Uterus (tissue), 4 donors: ENCODE measurements at places on chromosomes 6 and 20. TPM values are rescaled to one million over a fixed set of nuclear protein-coding genes. Genes with fewer than 3 reads are reported as not detected.

DNA sequence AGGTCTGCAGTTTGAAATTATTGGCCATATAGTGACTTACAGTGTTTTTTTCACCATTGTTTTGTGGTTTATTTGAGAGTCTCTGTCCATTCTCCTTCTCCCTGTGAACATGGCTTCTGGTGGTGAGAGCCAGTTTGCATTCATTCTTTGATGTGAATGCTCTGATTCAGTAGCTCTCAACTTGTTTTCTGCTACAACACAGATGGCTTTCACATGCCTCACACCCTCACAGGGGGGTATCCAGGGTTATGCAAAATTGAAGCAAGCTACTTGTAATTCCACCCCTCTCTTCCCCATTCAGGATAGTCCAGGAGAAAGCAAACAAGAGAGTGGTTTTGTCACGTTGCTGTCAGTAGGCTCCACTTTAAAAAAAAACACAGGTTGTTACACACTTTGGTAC lies 55.6 kb downstream of the SLX4IP start:
- H3K27ac ChIP-seq = no peak overlapping the region
- H3K4me1 ChIP-seq = no peaks in the 10 kb centered on the region

PFDN4 gene
- total RNA-seq = 157 TPM

DNA sequence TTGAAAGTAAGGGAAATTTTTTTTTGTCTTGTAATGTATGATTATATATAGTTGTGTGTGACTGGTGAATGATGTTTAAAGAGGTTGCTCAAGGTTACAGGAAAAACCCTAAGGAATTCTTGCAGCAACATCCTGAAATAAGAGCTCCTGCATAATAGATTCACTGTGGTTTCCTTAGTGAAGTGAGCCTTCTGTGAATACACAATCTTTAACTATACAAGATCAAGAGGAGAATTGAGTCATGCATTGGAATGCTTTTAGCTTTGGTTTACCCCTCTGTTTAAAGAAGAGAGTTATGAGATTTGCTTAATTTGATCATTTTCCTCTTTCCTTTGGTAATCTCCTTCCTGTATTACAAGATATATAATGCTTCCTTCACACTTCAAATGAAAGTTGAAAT lies 141.6 kb upstream of the EYA4 start:
- H3K36me3 ChIP-seq = no peaks in the 10 kb centered on the region
- DNase-seq = no peak
- no peak overlapping the region for H3K27ac ChIP-seq
- H3K4me3 ChIP-seq = no peak overlapping the region

- DNase-seq = no peak
- no peak overlapping the region for H3K4me3 ChIP-seq
- no peaks in the 10 kb centered on the region for H3K27me3 ChIP-seq
- H3K4me1 ChIP-seq = no peaks in the 10 kb centered on the region
- no peaks in the 10 kb centered on the region for H3K36me3 ChIP-seq
Observed at GRCh38 chr6:81985191-81985590, 232.7 kb upstream of the TENT5A start.

MDC1 gene
- total RNA-seq = 61.9 TPM

DNA sequence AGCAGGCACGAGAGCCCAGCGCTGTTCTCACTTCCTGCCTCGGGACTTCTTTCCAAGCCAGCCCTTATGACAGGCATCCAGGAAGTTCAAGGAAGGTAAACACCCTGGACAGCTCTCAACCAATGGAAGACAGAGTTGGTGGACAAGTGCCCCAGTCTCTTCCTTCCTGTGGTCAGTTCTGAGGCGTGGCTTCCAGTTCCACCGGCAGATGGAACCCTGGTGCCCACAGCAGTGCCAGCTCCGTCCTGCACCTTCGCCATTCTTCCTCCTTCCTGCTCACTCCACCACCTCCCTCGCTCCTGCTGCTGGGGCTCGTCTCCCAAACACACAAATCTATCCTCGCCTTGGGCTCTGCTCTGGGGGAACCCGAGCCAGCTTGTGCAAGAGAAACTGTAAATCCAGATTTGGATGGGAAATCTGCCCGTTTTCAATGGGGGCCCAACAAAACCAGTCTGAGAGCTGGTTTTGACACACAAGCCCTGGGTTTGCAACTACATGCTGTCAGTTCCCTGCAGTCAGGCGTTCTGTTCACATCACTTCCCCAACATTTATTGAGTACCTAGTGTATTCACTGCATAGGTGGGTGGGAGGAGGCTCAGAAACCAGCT lies 162.7 kb downstream of the GRM4 start:
- no peak for DNase-seq
- no peak overlapping the region for H3K4me3 ChIP-seq
- no peaks in the 10 kb centered on the region for H3K4me1 ChIP-seq
- H3K27ac ChIP-seq = no peak overlapping the region
